ENCODE measurements at places on chromosomes 13 and 19. TPM values are rescaled to one million over a fixed set of nuclear protein-coding genes. Genes with fewer than 3 reads are reported as not detected.

Gene SOX1
- not detected for total RNA-seq

DNA sequence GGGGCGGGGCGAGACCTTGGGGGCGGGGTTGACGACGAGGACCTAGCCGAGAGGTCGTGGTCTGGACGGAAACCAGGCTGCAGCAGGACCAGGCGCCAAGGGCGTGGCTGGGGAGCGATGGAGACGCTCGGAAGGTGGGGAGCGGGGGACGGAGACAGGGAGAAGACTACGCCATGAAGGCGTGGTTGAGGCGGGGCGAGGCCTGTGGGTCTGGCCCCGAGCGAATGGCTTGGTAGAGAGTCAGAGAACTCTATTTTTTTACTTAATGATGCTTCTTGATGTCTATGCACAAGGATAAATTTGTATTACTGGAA lies 674 bp upstream of the FBXL12 start:
- H3K27ac ChIP-seq: peak overlapping the region; percentile 95
- no peak for DNase-seq
- peaks cover 25% of the 10 kb centered on the region for H3K36me3 ChIP-seq
- peak overlapping the region; percentile 92 for H3K4me3 ChIP-seq

Gene KCNN1
- 0.25 TPM for total RNA-seq

DNA sequence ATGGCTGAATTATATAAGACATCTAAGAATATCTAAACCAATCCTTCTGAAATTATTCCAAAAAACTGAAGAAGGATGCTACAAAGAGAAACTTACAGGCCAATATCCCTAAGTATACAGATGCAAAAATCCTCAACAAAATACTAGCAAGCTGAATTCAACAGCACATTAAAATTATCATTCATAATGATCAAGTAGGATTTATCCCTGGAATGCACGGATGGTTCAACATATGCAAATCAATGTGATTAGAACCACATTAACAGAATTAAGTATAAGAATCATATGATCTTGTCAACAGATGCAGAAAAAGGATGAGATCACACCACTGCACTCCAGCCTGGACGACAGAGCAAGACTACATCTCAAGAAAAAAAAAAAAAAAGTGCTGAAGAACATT lies 13.3 kb downstream of the ZNF560 start:
- no peaks in the 10 kb centered on the region for H3K4me1 ChIP-seq
- H3K27ac ChIP-seq: no peak overlapping the region
- peaks cover 18% of the 10 kb centered on the region for H3K36me3 ChIP-seq
- H3K27me3 ChIP-seq: no peaks in the 10 kb centered on the region

- no peaks in the 10 kb centered on the region for H3K36me3 ChIP-seq
- H3K4me1 ChIP-seq: no peaks in the 10 kb centered on the region
- no peak overlapping the region for H3K27ac ChIP-seq
- no peaks in the 10 kb centered on the region for H3K27me3 ChIP-seq
These were observed 179.4 kb downstream of the FGF9 start for GRCh38 chr13:21850013-21851006.

- H3K36me3 ChIP-seq: peaks cover 68% of the 10 kb centered on the region
- no peak for DNase-seq
- no peaks in the 10 kb centered on the region for H3K4me1 ChIP-seq
- no peak overlapping the region for H3K27ac ChIP-seq
- H3K27me3 ChIP-seq: no peaks in the 10 kb centered on the region
- no peak overlapping the region for H3K4me3 ChIP-seq
These were observed 63.4 kb downstream of the SLC7A1 start for GRCh38 chr13:29532116-29532515.

DNA sequence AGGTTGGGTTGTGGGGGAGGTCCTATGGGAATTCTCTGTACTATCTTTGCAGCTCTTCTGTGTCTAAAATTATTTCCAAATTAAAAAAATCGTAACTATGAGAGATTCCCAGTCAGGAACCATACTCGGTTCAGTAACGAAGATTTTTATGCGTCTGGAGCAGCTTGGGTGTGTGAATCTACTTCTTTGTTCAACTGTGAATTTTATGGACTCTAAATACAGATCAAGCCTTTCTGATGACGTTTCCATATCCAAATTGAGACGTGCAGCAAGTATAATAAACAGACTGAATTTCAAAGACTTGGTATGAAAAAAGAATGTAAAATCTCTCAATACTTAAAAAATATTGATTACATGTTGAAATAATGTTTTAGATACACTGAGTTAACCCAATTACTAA lies 30.9 kb downstream of the MLLT1 start:
- H3K27me3 ChIP-seq: no peaks in the 10 kb centered on the region
- no peak for DNase-seq
- H3K27ac ChIP-seq: no peak overlapping the region
- peaks cover 57% of the 10 kb centered on the region for H3K4me1 ChIP-seq

Gene PLPP2
- total RNA-seq: 0.36 TPM

Gene SYNE4
- total RNA-seq: 2.4 TPM

DNA sequence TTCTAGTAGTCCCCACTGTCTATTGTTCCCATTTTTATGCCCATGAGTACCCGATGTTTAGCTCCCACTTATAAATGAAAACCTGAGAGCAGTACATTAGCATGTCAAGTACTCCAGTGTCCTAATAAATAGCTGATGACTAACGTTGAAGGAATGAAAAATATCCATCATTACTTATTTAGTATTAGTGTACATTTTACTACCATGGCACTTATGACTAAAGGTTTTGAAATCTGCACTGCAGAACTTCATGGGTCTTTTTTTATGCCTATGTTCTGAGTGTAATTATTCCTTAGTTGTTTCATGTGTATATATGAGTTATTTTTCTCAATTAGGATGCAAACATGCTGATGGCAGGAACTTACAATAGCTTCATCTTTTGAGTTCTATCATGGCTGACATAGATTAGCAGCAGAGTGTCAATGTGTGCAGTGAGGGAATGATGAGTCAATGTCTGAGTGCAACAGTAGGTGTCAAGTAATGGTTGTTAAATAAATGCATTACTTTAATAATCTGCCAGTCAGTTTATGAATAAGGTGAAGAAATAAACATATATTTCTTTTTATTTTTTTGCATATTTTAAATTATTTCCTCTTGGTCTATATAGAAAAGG lies 188.4 kb downstream of the ITGBL1 start:
- no peak for DNase-seq
- H3K27me3 ChIP-seq: peaks cover 2% of the 10 kb centered on the region
- no peaks in the 10 kb centered on the region for H3K4me1 ChIP-seq

DNA sequence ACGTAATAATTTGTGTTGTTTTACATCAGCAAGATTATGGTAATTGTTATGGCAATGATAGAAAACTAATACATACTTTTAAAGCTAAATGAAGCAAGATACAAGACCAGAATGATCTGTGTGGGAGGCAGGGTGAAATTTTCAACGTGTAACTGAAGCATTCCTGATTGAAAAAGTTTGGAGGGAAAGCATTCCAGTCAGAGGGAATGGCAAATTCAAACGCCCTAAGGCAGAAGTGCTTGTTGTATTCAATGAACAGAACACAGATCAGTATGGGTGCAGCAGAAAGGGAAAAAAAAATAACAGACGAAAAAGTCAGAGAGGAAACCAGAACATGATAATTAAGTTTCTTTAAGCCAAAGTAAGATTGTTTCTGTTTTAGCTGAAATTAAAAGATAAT lies 928.5 kb upstream of the SLITRK1 start:
- no peak overlapping the region for H3K4me3 ChIP-seq
- H3K4me1 ChIP-seq: no peaks in the 10 kb centered on the region
- H3K27ac ChIP-seq: no peak overlapping the region
- H3K27me3 ChIP-seq: no peaks in the 10 kb centered on the region
- DNase-seq: no peak

DNA sequence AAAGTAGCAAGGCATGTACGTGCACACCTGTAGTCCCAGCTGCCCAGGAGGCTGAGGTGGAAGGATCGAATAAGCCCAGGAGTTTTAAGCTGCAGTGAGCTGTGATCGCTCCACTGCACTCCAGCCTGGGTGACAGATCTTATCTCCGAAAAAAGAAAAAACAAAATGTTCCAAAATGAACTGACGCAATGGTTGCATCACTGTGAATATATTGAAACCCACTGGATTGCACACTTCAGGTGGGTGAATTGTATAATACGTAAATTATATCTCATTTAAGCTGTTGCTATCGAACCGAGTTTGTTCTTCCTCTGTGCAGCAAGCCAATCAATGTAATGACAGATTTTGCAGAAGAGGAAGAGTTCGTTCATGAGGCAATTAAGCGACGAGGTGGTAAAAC lies 1.6 kb upstream of the CASP14 start:
- H3K36me3 ChIP-seq: no peaks in the 10 kb centered on the region
- H3K4me3 ChIP-seq: no peak overlapping the region
- H3K27ac ChIP-seq: no peak overlapping the region
- no peak for DNase-seq
- H3K27me3 ChIP-seq: peaks cover 40% of the 10 kb centered on the region

Gene SLITRK6
- not detected for total RNA-seq

- no peak overlapping the region for H3K4me3 ChIP-seq
- no peaks in the 10 kb centered on the region for H3K27me3 ChIP-seq
- no peak overlapping the region for H3K27ac ChIP-seq
- no peaks in the 10 kb centered on the region for H3K36me3 ChIP-seq
- no peaks in the 10 kb centered on the region for H3K4me1 ChIP-seq
These were observed 313.3 kb downstream of the GPC6 start for GRCh38 chr13:93539914-93540313.

DNA sequence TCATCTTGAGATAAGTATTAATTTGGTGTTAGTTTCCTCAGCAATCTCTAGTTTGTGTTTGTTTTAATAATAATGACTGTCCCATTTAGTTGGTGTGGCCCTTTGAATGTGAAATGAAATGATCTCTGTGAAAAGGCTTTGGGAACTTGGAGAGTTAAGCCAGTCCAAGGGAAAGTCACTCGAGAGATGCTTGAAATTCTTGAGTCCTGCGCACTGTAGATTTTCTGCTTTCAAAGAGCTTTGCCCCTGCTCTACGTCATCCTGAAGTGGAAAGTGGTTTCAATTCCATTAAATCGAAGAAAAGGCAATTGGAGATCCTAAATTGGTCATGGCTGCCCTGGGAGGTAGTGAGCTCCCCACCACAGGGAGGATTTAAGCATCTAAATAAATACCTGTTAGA lies 403.8 kb downstream of the ZNF536 start:
- H3K4me3 ChIP-seq: no peak overlapping the region
- no peaks in the 10 kb centered on the region for H3K36me3 ChIP-seq
- H3K27ac ChIP-seq: no peak overlapping the region
- H3K27me3 ChIP-seq: peaks cover 2% of the 10 kb centered on the region
- H3K4me1 ChIP-seq: no peaks in the 10 kb centered on the region

- peaks cover 29% of the 10 kb centered on the region for H3K36me3 ChIP-seq
- no peak for DNase-seq
- H3K4me3 ChIP-seq: no peak overlapping the region
- no peak overlapping the region for H3K27ac ChIP-seq
These were observed 8.4 kb downstream of the ASF1B start for GRCh38 chr19:14127929-14128509.

- peaks cover 54% of the 10 kb centered on the region for H3K36me3 ChIP-seq
- peak overlapping the region; percentile 69 for H3K27ac ChIP-seq
- peak; percentile 40 for DNase-seq
- peak overlapping the region; percentile 56 for H3K4me3 ChIP-seq
- H3K4me1 ChIP-seq: peaks cover 47% of the 10 kb centered on the region
- H3K27me3 ChIP-seq: peaks cover 5% of the 10 kb centered on the region
These were observed 15.4 kb downstream of the RB1 start for GRCh38 chr13:48318821-48319511.

Gene C19orf12
- 33.3 TPM for total RNA-seq

Gene FXYD7
- total RNA-seq: 0.38 TPM

Gene TPTE2
- 0.22 TPM for total RNA-seq

Gene ANKLE1
- 15.9 TPM for total RNA-seq

GRCh38 chr19:48487544-48487943 lies 18.4 kb downstream of the CYTH2 start:
- H3K27me3 ChIP-seq: peaks cover 10% of the 10 kb centered on the region
- H3K27ac ChIP-seq: no peak overlapping the region
- H3K36me3 ChIP-seq: no peaks in the 10 kb centered on the region
- H3K4me3 ChIP-seq: no peak overlapping the region

Gene NLRP7
- total RNA-seq: not detected

- no peaks in the 10 kb centered on the region for H3K27me3 ChIP-seq
- peaks cover 74% of the 10 kb centered on the region for H3K36me3 ChIP-seq
- peak overlapping the region; percentile 81 for H3K4me3 ChIP-seq
- DNase-seq: no peak
- peaks cover 48% of the 10 kb centered on the region for H3K4me1 ChIP-seq
These were observed 4.2 kb downstream of the SNRPA start for GRCh38 chr19:40755248-40755624.

- no peak overlapping the region for H3K27ac ChIP-seq
These were observed 672.5 kb upstream of the PCDH20 start for GRCh38 chr13:62088165-62088564.

- peak within 1 kb of the TSS; percentile 86 for H3K27ac ChIP-seq
- peaks cover under 1% of the 10 kb centered on the region for H3K36me3 ChIP-seq
- peak; percentile 73 for DNase-seq
- H3K4me1 ChIP-seq: peaks cover 24% of the 10 kb centered on the region
- no peaks in the 10 kb centered on the region for H3K27me3 ChIP-seq
These were observed at the start of gene B3GNT8 for GRCh38 chr19:41426952-41427646. TSS of gene B3GNT8 (minus strand) at chr19:41427374. CDS start at chr19:41426778, 596 bp downstream.

Gene RASGRP4
- total RNA-seq: 1.8 TPM

DNA sequence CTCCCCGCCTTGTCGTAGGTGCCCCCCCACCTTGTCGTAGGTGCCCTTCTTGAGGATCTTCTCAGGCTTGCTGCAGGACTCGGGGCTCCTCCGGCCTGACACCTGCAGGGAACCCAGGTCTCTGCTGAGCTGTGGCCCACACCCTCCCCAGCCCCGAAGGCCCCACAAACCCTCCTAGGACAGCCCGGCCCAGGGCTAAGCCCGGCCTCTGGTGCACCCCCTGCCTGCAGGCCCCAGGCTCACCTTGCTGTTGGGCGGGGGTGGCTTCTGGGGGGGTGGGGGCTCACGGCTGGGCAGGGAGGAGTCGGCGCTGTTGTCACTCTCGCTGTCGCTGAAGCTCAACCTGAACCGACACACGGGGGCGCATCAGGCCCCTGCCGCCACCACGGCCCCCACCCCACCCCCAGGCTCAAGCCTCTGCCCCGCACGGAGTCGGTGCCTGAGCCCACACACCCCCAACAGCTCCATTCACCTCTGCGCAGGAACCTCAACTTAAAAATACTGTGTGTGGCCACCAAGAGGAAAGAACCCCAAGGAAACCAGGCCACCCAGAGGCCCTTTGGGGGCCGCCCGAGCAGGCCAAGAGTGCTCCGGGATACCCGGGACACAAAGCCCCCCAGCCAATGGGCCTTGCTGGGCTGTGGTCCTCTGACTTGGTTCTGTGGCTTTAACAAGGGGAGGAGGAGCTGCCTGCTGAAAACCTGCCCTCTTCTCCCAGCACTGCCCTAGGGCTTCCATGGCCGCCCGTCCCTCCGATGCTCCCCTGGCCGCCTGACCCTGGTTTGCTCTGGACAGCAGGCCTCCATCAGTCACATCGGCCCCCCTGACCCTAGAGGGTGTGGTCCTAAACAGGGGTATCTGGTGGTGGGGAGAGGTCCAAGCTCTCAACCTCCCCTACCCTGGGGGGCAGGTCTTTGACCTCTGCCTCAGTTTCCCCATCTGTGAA lies 65.8 kb downstream of the MLLT1 start:
- no peak overlapping the region for H3K27ac ChIP-seq
- H3K36me3 ChIP-seq: peaks cover 11% of the 10 kb centered on the region
- no peak for DNase-seq
- H3K4me3 ChIP-seq: no peak overlapping the region

Measured in activated CD8-positive, alpha-beta T cell treated with anti-CD3 and anti-CD28 coated beads for 36 hours (primary cell).